ENCODE measurements at places on chromosomes 12 and 14.
A peak's percentile ranks its signal among the peaks of the same experiment; 100 is the strongest.

DNA sequence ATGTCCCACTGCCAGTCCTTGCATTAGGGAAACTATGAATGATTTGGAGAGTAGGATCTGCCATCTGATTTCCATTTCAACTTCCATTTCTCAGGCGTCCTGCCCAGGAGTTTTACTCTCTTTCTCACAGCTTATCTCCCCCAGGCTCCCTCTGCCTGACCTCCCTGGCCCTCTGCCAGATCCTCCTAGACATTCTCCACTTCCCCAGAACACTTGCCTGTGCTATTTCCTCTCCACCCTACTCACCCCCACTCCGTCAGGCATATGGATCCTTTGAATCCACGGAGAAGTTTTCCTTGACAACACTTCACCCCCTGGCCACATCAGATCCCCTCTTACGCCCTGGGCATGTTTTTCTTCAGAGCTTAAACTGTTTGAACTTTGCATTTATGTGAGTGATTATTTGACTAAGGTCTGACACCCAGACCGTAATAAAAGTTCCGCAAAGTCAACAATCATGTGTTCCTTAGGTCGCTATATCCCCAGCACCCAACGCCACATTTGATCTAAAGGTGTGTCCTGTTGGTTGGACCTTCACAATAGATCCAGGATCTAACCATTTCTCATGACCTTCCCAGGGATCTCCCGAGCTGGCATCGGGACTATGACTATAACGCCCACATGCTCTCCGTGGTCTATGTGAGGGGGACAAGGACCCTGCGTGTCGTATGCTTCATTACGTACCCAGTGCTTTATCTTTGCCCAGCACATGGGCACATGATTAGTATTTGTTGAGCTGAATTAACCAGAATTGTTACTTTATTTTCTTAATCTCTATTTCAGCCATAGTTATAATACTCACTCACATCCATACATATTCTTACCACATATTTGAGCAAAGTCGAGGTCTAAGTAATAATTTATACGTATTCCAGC, 255.8 kb upstream of the FOXN3 start:
- no peak for DNase-seq

- DNase-seq = no peak
These were observed 915.9 kb downstream of the SLC6A15 start for GRCh38 chr12:83996671-83997070.

DNA sequence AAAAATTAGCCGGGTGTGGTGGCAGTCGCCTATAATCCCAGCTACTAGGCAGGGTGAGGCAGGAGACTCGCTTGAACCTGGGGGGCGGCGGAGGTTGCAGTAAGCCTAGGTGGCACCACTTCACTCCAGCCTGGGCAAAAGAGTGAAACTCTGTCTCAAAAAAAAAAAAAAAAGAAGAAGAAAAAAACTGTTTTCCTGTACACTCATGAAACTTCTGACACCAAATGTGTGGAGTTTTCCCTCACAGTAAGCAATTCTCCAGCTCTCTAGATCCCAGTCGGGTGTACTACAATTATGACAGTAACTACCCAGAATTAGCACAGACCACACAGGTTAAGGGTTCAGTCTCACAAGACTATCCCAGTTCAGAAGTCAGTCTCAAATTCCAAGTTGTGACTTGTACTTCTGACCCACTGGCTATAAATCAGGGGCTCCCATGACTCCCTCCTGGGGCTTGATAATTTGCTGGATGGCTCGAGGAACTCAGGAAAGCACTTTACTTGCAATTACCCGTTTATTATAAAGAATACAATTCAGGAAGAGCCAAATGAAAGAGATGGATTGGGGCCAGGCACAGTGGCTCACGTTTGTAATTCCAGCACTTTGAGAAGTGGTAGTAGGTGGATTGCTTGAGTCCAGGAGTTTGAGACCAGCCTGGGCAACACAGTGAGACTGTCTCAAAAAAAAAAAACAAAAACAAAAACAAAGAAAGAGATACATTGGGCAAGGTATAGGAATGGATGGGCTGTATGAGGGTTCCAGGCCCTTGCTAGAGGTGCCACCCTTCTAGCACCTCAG, 12.4 kb upstream of the ARF6 start:
- no peak for DNase-seq

DNA sequence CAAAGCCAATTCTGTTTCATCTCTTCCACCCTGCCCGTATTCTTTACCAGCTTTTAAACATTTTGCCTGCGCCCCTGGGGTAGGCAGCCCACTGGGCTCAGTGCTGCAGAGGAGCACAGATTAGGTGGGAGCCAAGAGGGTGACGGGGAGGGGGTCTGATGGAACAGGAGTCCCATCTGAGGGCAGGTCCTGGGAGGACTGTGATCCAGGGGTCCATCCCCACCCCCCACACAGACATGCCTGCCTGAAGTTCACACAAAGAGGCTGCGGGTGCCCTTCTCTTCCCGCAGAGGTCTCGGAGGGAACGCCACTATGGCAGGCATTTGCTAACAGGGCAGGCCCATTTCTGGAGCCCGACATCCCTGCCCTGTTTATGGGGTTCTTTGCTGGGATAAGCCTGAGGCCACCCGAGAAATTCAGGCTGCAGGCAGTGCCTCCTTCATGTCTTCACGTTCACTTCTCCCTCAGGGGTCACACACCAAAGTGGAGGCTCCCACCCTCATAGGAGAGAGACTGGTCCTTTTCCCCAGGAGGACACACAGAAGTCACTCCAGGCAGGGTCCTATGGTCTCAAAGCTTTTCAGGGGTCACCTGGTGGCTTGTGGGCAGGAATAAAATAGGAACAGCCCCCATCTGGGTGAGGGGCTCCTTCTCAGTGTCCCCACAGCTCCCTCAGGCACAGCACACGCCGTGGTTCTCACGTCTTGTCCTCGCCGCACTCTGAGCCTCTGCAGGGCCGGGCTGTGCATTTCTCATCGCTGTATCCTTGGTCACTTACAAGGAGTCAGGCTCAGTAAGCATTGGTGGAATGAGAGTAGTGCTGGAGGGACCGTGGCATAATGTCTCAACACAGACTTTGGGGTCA, 12.9 kb downstream of the VASH1 start:
- no peak for DNase-seq

- DNase-seq = no peak
These were observed 50.6 kb upstream of the ANO6 start for GRCh38 chr12:45165284-45165683.

DNA sequence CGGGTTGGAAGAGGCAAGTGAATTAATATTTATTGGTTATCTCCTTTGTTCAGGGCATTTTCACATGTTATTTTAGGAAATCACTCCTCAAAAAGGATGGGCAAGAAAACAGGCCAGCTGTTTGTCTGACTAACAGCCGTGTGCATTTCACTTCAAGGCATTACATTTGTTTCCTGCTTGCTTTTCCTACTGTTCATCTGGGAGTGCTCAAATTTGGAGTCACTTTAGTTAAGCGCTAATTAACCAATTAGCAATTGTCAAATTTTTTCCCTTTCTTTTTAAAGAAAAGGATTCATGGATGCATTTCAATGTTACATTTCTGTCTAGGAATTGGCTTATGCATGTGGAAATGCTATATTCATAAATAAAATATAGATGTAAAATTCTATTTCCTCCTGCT, 415.9 kb downstream of the NELL2 start:
- no peak for DNase-seq

DNA sequence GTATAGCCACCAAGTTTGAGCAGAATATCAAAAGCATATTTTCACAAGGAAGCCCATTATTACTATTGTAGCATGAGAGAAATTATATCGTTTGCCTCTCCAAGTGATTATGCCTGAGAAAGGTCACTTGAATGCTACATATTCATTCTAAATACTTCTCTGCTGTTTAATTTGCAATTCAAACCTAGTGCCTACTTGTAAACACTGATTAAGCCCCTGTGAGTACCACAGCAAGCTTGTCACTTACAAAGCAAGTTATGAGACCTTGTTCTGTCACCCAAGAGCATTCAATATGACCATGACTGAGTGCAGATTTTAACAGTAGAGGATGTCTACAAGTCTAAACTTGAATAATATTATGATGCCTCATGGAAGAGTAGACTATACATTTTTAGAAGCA, 124.7 kb upstream of the SSTR1 start:
- no peak for DNase-seq

DNA sequence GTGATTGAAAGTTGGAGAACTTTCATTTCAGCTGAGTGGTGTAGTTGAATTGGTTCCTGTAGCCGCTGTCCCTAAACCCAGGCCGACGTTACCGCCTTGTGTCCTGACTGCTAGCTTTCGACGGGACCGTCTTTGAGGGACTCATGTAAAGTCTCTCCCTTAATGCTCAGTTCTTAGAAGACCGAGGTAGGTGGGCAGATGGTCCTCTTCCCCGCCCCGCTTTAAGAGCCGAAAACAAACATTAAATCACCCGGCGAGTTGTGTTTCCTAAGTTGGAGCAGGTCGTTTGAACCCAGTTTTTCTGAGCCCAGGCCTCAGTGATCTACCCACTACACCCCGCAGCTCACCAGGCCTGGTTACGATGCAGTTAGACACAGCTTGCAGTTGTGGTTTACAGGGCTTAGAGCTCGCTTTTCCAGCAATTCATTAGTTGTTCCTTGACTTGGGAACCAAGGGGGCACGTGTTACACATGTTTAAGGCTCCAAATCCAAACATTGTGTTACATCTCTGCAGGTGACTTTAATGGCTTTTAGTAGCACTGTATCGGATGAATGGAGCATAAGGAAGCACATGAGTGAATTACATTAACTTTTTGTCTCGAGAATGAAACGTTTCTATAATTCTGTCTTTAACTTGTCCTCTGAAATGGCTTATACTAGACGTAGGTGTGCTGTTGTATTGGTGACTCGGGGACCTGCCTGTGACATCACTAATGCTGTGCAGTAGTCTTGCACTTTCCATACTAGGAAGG, 790 bp downstream of the NEDD1 start:
- peak; percentile 37 for DNase-seq

- no peak for DNase-seq
These were observed 129.9 kb upstream of the GRIN2B start for GRCh38 chr12:14111230-14111865.

GRCh38 chr14:78152201-78153063, 17.7 kb upstream of the NRXN3 start:
- DNase-seq = no peak

DNA sequence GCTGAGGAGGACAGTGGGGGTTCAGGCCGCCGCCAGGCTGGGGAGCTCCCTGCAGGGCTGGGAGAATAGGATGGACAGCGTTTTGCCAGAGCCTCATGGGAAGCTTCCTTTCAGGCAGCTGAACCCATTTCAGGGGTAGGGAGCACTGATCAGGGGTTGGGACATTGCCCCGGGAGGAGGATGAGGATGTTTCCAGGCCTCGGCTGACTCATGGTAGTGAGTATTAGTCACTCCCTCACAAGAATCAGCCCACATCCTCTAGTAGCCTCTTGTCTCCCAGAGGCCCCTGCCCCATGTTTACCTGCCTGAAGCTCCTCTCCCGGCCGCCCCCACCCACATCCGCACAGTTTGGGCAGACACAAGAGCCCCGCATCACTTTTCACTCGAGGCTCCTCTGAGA, 89.8 kb downstream of the ZFP36L1 start:
- DNase-seq = no peak

GRCh38 chr14:80570930-80571298, 359.6 kb upstream of the DIO2 start:
- no peak for DNase-seq

GRCh38 chr12:6206327-6206726, 6.1 kb downstream of the CD9 start:
- no peak for DNase-seq

DNA sequence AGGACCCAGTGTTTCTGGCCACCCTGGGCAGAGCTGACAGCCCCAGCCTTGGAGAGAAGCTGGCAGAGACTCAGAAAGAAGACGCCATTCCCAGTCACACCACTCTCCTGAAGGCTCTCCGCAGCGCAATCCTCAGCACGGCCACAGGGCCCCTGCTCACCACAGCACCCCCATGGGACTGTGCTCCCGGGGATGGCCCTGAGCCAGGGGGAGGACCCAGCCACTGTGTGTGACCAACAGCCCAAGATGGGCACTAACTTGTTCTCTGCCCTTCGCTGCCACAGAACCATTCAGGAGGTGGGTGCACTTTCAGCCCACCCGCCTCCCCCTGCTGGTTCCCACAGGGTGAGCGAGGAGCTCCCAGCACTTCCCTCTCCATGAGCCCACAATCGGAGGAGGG, 57.1 kb downstream of the CCNK start:
- no peak for DNase-seq

- no peak for DNase-seq
These were observed 12.8 kb upstream of the TESC start for GRCh38 chr12:117111821-117112595.

GRCh38 chr12:53427905-53428594, 4.4 kb downstream of the AMHR2 start:
- no peak for DNase-seq

DNA sequence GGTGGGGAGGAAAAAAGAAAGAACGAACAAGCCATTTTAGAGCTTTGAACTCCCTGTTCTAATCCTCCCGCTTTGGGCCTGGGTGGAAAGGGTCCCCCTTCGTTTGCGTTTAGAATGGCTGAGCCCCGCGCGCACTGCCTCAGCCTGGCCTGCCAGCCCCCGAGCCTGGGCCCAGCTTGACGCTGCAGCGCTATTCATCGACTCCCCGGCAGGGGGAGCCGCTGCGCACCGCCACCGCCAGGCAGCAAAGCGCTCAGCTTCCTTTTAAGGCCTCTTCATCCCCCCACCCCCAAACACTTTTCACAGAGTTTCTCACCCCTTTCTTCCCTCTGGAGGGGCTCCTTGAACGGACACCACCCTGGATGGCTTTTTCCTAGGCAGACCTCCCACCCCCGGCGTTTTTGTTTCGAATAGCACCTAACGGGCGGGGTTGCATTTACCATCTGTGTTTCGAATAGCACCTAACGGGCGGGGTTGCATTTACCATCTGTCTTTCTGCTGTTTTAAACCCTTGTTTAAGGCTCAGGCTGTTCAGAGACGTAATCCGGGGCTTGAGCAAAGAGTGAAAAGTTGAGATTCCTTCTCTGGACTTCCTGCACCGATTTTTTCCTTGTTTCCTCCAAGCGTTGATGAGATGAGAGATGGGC, 56.4 kb upstream of the PIWIL1 start:
- peak; percentile 23 for DNase-seq

GRCh38 chr12:55828357-55828756, 1.0 kb downstream of the DNAJC14 start:
- no peak for DNase-seq

DNA sequence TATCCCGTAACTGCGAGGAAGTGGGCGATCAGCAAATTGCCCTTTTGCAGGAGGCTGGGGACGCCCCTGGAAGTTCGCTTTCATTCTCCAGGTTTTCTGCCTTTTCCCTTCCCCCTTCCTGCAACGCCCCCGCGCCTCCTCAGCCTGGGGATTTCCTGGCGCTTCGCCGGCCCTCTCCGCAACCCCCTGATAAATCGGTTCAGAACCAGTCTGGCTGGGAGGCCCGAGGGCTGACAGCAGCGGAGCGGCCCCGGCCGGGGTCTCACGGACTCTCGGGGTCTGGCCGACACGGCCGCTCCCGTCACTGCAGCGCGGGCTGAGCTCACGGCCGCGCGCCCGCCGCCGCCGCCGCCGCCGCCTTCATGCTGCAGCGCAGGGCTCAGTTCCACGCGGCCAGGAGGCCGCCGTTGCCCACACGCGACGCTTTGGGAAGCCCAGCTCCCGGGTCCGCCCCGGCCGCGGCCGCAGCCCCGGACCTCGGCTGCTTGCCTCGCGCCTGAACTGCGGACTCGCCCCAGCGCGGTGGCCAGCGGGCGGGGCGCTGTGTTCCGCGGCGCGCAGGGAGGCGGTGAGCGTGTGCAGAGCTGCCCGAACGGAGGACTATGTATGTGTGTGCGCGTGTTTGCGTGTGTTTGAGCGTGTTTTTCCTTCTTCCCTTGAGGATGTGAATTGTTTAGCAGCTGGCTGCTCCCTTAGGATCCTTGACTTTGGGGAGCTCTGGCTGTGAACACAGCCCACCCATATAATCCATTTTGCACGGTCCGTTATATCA, at the start of gene LRFN5:
Gene LRFN5 (plus strand): TSS at position 345 of the 772 bp plus-strand sequence.
- DNase-seq = peak; percentile 54

- no peak for DNase-seq
These were observed 66.8 kb upstream of the RIN3 start for GRCh38 chr14:92446771-92447170.

All from neuronal stem cell (in vitro differentiated cells).